ENCODE measurements at places on chromosomes 11 and 22. TPM values are rescaled to one million over a fixed set of nuclear protein-coding genes. Genes with fewer than 3 reads are reported as not detected.
A peak's percentile ranks its signal among the peaks of the same experiment; 100 is the strongest.

DNA sequence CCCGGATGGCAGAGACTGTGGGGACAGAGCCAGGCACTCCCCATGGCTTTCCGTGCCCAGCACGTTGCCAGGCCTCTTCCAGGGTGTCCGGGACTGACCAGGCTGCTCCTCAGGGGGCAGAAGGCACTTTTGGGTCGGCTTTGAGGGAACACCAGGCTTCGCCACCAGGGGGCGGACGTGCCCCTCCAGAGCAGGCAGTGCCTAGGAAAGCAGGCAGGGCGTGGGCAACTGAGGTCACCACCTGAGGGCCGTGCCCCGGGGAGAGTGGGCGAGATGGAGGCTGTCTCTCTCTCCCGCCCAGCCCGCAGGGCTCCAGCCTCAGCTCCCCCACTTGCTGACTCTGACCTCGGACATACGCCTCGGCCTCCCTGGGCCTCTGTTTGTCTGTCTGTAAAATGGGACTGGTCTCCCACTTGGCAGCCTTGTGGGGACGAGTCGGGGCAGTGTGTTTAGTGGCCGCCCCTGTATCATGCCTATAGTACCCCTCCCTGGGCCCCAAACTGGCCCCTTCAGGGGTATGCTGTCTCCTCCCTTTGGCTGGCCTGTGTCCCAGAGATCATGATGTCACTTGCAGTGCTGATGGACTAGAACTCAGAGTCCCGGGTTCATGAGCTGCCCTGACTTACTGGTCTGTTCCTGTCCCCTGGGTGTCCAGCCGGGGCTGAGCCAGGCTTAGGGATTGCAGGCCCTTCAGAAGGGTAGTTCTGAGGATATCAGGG, 4.4 kb upstream of the PRR5 start:
- DNase-seq: peak; percentile 88

GRCh38 chr11:73242251-73243092, 24.4 kb downstream of the P2RY2 start:
- peak; percentile 69 for DNase-seq

DNA sequence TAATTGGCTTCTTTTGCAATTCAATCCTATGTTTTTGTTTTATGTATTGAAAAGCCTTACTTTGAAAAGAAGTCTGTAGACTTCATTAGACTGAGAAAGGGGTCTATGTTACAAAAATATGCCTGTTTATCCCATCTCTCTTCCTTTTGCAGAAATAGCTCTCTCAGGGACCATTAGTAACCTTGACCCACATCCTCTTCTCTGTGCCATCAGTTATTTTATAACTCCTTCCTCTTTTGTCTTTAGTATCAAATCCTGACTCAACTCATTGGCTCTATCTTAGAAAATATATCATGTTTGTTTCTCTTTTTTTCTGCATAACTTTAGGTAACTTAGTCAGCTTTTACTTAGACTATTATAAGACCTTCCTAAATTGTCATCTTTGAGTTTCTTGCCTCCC, 20.3 kb downstream of the ZC3H12C start:
- no peak for DNase-seq

DNA sequence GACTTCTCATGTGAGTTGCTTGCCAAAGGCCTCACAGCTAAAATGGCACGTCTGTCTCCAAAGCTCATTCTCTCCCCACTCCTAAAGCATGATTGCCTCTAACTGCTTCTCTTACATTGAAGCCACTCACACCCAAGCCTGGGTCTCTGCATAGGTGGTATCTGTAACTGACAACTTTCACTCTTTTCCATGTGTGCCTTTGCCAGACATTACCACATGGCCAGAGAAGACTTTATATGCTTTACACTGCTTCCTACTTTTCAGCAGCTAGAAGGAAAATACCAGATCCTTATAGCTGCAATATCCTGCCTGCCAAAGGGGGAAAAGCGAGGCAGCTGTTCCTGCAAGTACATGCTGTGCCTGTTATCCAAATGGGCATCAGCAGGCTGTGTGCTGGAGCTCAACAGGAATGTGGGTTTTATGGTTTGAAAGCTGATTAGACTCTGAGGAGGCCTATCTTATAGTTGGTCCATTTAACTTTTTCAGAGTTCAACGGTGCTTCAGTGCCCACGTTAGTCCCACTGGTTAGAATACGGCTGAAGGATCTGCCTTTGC, 547.1 kb downstream of the RAB38 start:
- no peak for DNase-seq

The VSIG2 gene
- total RNA-seq: not detected

DNA sequence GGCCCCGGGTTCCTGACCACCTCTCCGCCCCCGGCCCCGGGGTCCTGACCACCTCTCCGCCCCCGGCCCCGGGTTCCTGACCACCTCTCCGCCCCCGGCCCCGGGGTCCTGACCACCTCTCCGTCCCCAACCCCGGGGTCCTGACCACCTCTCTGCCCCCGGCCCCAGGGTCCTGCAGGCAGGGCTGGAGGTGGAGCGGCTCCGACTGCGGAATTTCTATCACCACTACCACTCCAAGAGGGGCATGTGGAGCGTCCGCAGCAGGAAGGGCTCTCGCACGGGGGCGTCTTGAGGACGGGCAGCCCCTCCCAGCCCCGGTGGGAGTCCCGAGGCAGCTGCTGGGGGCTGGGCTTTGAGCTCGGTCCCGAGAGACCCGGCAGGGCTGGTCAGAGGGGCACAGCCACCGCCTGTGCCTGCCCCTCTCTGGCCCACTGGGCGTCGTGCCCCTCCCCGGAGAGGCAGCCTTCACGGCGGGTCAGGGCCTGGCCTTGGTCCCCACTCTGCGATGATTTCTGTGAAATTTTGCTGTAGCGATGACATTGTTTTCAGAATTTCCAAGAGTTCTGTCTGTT, 12.3 kb downstream of the B4GALNT4 start:
- no peak for DNase-seq

The POTEH gene
- not detected for total RNA-seq

The DUSP8 gene
- 0.82 TPM for total RNA-seq

DNA sequence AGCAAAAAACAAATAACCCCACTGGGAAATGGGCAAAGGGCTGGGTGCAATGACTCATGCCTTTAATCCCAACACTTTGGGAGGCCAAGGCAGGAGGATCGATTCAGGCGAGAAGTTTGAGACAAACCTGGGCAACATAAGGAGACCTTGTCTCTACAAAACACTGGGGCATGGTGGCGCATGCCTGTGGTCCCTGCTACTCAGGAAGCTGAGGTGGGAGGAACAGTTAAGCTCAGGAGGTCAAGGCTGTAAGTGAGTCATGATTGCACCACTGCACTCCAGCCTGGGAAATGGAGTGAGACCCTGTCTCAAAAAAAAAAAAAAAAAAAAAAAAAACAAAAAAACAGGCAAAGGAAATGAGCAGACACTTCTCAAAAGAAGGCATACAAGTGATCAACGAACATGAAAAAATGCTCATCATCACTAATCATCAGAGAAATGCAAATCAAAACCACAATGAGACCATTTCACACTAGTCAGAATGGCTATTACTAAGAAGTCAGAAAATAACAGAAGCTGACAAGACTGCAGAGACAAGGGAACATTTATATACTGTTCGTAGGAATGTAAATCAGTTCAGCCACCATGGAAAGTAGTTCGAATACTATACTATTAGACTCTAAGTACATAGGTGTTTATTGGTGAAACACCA, 48.2 kb upstream of the SMCO4 start:
- no peak for DNase-seq

The RAG1 gene
- total RNA-seq: 0.45 TPM

DNA sequence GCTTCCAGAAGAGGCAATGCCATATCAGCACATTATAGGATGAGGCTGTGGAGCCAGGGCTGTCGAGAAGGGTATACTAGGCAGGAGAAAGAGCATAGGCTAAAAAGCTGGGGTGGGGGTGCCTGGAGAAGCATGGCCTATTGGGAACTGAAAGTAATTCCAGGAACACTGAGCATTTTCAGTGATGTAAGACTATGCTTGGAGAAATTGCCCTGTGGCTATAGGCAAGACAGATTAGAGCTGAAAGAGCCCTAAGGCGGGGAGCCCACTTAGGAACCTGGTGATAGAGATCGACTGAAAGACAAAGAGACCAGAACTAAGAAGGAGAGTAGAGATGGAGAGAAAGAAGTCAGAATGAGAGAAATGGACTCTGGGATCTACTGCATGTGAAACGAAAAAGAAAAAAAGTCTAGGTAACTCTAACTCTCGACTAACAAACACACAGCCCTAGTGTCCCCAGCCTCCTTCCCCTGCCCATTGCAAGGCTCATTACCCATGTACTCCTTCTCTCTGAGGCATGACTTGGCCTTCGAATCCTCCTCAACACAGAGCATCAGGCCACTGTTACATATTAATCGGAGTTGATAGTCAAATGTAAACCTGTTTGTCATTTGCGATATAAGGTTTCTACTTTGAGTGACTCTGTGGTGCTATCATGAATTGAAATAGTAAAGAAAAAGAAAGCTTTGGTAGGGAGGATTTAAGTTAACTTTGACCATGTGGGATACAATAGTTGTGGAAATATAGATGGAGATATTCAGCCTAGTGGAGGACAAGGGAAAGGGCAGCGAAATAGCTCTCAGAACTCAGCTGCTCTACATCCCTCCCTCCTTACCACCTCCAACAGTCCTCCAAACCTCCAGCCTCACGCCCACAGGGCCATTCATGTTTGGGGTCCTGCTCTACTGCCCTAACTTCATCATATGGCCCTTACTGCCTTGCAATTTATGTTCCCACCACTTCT, 52.3 kb upstream of the BMAL1 start:
- DNase-seq: peak; percentile 34

The MS4A12 gene
- not detected for total RNA-seq

GRCh38 chr11:82523141-82523540, 210.5 kb downstream of the FAM181B start:
- no peak for DNase-seq

The DENND6B gene
- 0.47 TPM for total RNA-seq

GRCh38 chr22:27971926-27972325, 52.9 kb upstream of the PITPNB start:
- DNase-seq: no peak

- DNase-seq: peak; percentile 7
Observed at GRCh38 chr11:122737951-122738693, 82.6 kb downstream of the UBASH3B start.

DNA sequence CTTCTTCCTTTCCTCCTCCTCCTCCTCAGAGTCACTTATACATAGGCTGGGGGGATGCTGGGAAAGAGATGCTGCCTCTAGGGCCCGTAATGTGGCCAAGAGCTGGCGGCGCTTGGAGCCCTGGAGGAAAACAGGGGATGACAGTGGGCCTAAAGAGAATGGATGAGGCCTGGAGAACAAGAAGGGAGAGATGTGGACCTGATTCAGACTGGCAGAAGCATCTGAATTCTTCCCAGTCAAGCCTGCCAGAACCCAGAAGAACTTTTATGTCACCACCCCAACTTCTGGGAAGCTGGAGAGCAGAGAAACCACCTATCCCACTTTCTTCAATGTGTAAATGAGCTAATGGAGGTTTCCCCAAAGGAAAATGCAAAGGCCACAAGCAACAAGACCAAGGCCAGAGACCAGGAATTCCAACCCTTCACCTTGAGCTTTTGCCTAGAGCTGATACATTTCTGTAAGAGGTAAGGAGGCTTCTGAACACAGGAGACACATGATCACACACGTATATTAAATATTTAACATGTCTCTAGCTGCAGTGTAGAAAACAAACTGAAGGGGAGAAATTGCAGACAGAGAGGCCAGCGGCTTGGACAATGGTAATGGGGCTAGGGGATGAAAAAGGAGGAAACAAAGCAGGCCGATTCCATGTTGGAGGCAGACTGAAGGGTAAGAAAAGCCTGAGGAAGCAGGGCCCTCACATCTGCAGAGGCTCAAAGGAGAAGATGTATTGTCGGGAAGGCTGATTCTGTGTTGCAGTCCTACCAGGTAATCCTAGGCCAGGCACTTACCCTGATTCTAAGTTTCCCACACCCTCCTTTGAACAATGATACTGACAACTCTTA, 1.1 kb downstream of the RRP8 start:
- no peak for DNase-seq

Measured in SJSA1 (cell line).